ENCODE measurements at places on chromosomes 16 and 17. TPM values are rescaled to one million over a fixed set of nuclear protein-coding genes. Genes with fewer than 3 reads are reported as not detected.
A peak's percentile ranks its signal among the peaks of the same experiment; 100 is the strongest.

DNA sequence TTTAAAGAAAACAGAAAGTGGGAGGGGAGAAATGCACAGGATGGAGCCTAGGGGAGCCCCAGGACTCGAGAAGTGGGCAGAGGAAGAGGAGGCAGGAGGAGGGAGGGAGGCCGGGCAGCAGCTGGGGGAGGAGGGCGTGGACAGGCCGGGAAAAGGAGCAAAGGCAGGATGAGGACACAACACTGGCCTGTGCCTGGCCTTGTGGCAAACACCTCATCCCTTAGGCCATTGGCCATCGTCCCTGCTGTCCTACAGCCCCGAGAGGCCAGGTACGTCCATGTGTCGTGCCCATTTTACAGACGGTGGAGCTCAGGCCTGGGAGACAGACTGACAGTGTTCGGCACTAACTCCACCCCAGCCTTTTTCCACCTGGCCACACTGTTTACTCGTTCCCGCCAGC lies 15.9 kb downstream of the JPH3 start:
- DNase-seq = no peak
- no peak overlapping the region for H3K4me3 ChIP-seq
- H3K27ac ChIP-seq = no peak overlapping the region

Gene SLC5A2
- total RNA-seq = not detected

DNA sequence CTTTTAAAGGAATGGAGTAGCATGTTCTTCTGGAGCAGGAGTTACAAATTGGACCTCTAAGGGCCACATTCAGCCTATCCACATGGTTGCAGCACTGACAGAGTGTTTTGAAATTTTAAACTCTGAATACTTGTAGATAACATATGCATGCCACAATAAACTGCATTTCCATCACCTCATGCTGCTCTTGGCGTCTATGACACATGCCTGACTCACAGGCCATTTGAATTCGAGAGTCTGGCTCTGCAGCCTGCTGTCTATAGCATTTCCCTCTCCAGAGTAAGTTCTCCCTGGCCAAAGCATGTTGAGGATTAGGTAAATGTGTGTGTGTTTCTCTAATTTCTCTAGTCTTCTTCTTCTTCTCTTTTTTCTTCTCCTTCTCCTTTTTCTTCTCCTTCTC lies 28.7 kb upstream of the MYOCD start:
- no peaks in the 10 kb centered on the region for H3K27me3 ChIP-seq
- no peaks in the 10 kb centered on the region for H3K36me3 ChIP-seq
- no peak overlapping the region for H3K27ac ChIP-seq
- H3K4me1 ChIP-seq = no peaks in the 10 kb centered on the region
- no peak overlapping the region for H3K4me3 ChIP-seq

- H3K4me3 ChIP-seq = no peak overlapping the region
- H3K36me3 ChIP-seq = no peaks in the 10 kb centered on the region
- H3K27me3 ChIP-seq = no peaks in the 10 kb centered on the region
- H3K4me1 ChIP-seq = peaks cover 15% of the 10 kb centered on the region
Observed at GRCh38 chr16:77918809-77919707, 103.3 kb upstream of the CLEC3A start.

GRCh38 chr17:71413935-71414334 lies 706.9 kb upstream of the SOX9 start:
- no peaks in the 10 kb centered on the region for H3K27me3 ChIP-seq
- H3K36me3 ChIP-seq = no peaks in the 10 kb centered on the region
- H3K4me1 ChIP-seq = no peaks in the 10 kb centered on the region
- DNase-seq = no peak
- H3K27ac ChIP-seq = no peak overlapping the region

- no peak overlapping the region for H3K4me3 ChIP-seq
- peaks cover 85% of the 10 kb centered on the region for H3K36me3 ChIP-seq
- no peaks in the 10 kb centered on the region for H3K27me3 ChIP-seq
- H3K4me1 ChIP-seq = peaks cover 8% of the 10 kb centered on the region
- no peak for DNase-seq
- peak overlapping the region; percentile 34 for H3K27ac ChIP-seq
Observed at GRCh38 chr16:67235816-67236562, 9.1 kb downstream of the TMEM208 start.

Gene OR1F1
- total RNA-seq = not detected

Gene SGF29
- 31.3 TPM for total RNA-seq

Gene TNFSF12
- total RNA-seq = 41.6 TPM

GRCh38 chr17:39450847-39451581 lies at the start of gene MED1:
MED1 (minus strand) TSS chr17:39451263; CDS start chr17:39451062, 201 bp downstream.
- peak within 1 kb of the TSS; percentile 86 for H3K4me3 ChIP-seq
- peaks cover 5% of the 10 kb centered on the region for H3K36me3 ChIP-seq
- DNase-seq = peak; percentile 59
- H3K27me3 ChIP-seq = no peaks in the 10 kb centered on the region
